Epithelial cell of alveolus of lung (primary cell): ENCODE measurements at places on chromosomes 3 and 15. TPM values are rescaled to one million over a fixed set of nuclear protein-coding genes. Genes with fewer than 3 reads are reported as not detected.

Gene LRTM1
- not detected in 2 replicates for total RNA-seq

Gene FLNB
- 42.0 and 297 TPM in 2 replicates for total RNA-seq

Gene POLQ
- 1.1 and 1.9 TPM in 2 replicates for total RNA-seq

Gene IL20RB
- total RNA-seq, result 1.8 and 1.9 TPM in 2 replicates

Gene SMAD6
- total RNA-seq, result 5.3 and 18.4 TPM in 2 replicates

Gene COL8A1
- 40.2 and 160 TPM in 2 replicates for total RNA-seq

Gene CTNNB1
- total RNA-seq, result 399 and 524 TPM in 2 replicates

Gene RBMS3
- total RNA-seq, result 20.3 and 21.4 TPM in 2 replicates

Gene BBS4
- total RNA-seq, result 13.2 and 18.4 TPM in 2 replicates

Gene SPTBN5
- total RNA-seq, result under 0.01 and 0.24 TPM in 2 replicates

Gene CPN2
- total RNA-seq, result not detected in 2 replicates

Gene TRIM71
- under 0.01 TPM in 1 of 2 replicates, not detected in the other for total RNA-seq

Gene ASB14
- total RNA-seq, result not detected in 2 replicates

Gene SLC9C1
- total RNA-seq, result 0.26 TPM in 1 of 2 replicates, not detected in the other

Gene ROBO2
- total RNA-seq, result 3.6 and 9.6 TPM in 2 replicates

Gene MRPL47
- 30.2 and 38.8 TPM in 2 replicates for total RNA-seq

Gene CIDEC
- total RNA-seq, result not detected in 2 replicates

Gene RAB5A
- 53.7 and 70.3 TPM in 2 replicates for total RNA-seq
